SJSA1 (cell line): ENCODE measurements at places on chromosomes 3 and 15. TPM values are rescaled to one million over a fixed set of nuclear protein-coding genes. Genes with fewer than 3 reads are reported as not detected.
A peak's percentile ranks its signal among the peaks of the same experiment; 100 is the strongest.

Gene EFHB
- total RNA-seq = 0.11 and 0.88 TPM in 2 replicates

Gene LARP6
- total RNA-seq = 59.1 and 81.5 TPM in 2 replicates

Gene SGO1
- 11.7 and 22.5 TPM in 2 replicates for total RNA-seq

Gene CATSPER2
- 0.26 and 1.3 TPM in 2 replicates for total RNA-seq

Gene MDFIC2
- not detected in 2 replicates for total RNA-seq

GRCh38 chr3:191592105-191592504 is 131.1 kb downstream of the PYDC2 start:
- no peak for DNase-seq

DNA sequence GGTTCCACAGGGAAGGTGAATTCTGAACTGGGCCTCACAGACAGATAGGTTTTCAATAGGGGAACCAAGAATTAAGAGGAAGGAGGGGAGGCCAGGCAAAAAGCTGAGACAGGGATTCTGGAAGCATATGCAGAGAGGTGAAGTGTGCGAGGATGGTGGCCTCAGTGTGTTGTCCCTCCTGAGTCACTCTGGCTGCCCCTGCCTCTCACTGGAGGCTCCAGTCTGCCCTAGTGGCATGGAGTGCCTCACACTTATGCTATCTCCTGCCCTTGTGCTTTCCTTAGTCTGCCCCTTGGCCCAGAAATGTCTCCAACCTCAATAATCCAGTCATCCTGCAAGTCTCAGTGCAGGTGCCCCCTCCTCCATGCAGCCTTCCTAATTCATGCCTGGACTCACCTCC is 32.2 kb upstream of the RBP1 start:
- no peak for DNase-seq

GRCh38 chr3:23256741-23257435 is 53.8 kb downstream of the UBE2E2 start:
- no peak for DNase-seq

DNA sequence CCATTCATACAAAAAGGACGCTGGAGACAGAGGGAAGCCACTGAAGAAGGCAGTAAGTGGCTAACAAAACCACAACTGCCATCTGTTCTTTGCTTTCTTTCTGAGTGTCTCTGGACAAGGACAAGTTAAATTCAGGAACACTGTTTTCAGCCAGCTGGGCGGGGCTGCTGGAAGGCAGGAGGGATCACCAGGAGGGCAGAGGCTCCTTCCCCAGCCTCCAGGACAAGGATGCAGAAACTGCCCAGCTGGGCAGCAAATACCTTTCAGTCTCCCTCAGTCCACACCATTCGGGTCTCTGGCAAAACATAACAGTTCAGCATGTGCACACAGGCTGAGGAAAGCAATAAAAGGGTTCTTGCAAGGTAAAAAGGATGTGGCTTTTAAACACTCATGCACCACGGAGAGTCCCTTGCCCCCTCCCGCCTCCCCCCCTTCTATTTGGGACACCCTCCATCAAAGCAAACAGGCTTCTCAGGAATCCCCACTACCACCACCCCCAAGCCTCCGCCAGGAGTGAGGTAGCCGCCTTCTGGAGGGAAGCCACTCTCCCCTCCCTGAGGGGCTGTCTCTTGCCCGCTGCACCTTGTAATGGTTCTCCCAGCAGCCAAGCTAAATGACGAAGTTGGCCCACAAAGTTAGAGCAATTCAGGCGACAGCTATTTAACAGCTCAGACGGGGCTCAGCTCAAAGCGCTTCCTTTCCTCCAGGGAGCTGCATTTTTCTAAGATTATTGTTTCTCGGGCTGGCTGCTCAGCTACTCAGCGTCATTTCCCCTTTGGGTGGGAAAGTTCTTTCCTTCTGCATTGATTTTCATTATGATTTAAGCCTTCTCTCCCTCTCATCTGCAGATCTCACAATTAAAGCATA is 3.8 kb downstream of the HEG1 start:
- peak; percentile 76 for DNase-seq

GRCh38 chr3:64272842-64273241 is 47.6 kb upstream of the PRICKLE2 start:
- DNase-seq = no peak

- DNase-seq = no peak
Measured at GRCh38 chr3:34139566-34139965, 341.1 kb downstream of the PDCD6IP start.

DNA sequence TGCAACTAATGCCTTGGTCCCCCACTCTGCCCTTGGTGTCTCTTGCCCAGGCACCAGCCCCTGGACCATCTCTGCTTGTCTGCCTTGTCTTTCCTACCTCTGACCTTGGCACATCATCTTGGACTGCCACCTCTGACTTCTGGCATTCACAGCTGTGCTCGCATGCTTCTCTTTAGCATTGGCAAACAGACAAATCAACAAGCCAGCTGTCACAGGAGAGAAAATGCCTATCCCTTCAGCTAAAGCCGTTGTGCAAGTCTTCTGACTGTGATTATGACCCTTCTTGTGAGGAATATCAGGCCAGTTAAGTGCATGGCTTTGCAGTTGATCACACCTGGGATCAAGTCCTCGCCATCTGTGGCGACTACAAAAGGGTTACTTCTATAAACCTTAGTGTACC is 84.6 kb downstream of the PRICKLE2 start:
- DNase-seq = no peak

- no peak for DNase-seq
Measured at GRCh38 chr3:85182975-85183752, 224.4 kb downstream of the CADM2 start.

DNA sequence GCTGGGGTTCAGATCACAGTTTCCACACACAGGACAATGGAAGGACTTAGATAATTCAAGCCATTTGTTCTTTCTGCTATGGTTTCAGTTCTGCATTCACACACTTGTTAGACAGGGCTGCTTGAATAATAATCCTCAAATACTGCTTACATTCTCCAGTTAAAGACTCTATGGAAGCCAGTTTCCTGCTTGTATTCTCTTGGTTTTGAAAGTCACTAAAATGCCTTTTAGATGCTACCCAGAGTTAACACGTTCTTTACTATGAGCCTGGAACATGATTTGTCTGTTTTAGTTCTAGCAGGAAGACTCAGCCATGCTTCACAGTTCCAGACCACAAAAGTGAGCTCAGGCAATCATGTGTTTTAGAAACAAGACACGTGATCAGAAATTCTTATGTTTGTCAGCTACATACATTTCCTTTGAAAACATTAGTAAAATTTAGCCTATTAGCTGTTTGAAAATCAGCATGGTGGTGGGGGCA is 152.4 kb downstream of the LEKR1 start:
- DNase-seq = no peak

DNA sequence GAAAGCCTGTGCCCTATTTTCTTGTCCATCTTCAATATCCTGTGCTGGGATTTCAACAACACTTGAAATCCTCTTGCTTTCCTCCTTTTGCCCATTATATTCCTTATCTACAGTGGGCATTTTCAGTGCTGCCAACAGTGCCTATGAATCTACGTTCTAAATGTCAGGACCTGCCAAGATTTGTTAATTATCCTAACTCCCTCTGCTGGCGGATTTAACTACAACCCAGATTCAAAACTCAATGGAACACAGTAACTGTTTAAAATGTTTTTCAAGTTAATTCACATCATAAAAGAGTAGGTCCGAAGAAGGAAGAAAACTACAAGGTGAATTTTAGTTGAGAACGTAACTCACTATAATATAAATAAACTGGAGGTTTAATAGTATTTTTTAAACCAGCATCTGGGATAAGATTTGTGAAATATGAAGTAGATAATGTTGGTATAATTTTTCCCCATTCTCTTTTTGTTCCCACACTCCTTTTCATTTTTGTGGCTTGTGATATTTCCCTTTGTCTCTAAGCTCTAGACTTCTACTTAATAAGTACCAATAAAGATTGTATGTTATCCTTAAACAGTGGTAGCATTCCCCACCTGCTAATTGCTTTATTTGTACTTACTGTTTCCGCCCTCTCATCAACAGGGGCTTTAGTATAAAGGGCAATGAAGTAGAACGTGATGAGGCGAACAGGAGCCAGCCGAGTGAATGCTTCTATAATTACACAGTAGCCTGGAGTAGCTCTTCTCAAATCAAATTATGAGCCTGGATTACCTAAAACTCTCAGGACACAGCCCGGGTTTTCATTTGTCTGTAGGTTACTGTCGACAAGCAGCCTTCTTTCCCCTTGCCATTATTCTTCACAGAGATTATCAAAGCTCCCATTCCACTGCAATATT is 302.5 kb upstream of the ATP11B start:
- no peak for DNase-seq

GRCh38 chr3:11718637-11719405 is 75.1 kb upstream of the VGLL4 start:
- DNase-seq = peak; percentile 64
